ENCODE measurements at places on chromosomes 16 and 17. TPM values are rescaled to one million over a fixed set of nuclear protein-coding genes. Genes with fewer than 3 reads are reported as not detected.

The EVPL gene
- total RNA-seq = 40.1 TPM

The FOXF1 gene
- not detected for total RNA-seq

The TNRC6C gene
- total RNA-seq = 4.1 TPM

The ARHGDIG gene
- total RNA-seq = 52.0 TPM

The ACSF3 gene
- total RNA-seq = 43.5 TPM

The NPW gene
- total RNA-seq = 0.91 TPM

The NXPH3 gene
- total RNA-seq = not detected
